ENCODE measurements at places on chromosomes 1 and 21.

DNA sequence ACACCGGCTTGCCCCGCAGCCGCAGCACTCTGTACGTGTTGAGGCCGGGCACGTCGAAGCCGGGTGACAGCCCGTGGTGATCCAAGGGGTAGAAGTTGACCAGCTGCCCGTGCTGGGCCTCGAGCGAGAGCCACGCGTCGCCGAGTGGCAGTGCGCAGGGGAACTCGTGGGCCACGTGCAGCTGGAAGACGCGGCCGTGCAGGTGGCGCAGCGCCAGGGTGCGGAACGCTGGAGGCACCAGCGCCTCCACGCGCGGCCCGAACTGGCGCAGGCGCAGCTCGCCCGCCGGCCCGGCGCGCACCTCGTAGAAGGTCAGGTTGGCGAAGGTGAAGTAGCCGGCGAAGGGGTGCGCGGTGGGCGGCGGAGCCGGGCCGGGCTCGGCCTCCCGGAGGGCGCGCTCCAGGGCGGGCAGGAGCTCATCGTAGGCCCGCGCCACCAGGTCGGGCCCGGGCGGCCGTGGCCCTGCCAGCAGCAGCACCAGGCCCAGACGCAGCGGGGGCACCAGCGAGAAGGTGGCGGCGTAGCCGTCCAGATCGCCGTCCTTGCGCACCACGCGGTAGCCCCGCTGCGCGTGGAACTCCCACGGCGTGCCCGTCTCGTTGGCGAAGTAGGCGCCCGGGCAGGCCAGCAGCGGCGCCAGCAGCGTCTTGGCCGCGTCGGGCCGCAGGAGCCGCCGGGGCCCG, 19.5 kb downstream of the LACTBL1 start:
- no peak overlapping the region for H3K27ac ChIP-seq
- no peak overlapping the region for H3K4me3 ChIP-seq
- H3K36me3 ChIP-seq, result no peaks in the 10 kb centered on the region
- H3K4me1 ChIP-seq, result no peaks in the 10 kb centered on the region

DNA sequence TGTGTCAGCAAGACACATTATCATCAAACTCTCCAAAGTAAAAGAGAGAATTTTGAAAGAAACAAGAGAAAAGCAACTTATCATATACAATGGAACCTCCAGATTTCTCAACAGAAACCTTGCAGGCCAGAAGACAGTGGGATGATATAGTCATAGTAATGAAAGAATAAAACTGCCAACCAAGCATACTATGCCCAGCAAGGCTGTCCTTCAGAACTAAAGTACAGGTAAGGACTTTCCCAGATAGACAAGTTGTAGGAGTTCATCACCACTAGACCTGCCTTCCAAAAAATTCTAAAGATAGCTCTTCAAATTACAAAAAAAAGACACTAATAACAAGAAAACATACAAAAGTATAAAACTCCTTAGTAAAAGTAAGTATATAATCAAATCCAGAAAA, 33.2 kb upstream of the FOXD3 start:
- peak overlapping the region; percentile 13 for H3K4me3 ChIP-seq
- no peak for DNase-seq
- H3K36me3 ChIP-seq, result no peaks in the 10 kb centered on the region
- no peaks in the 10 kb centered on the region for H3K27me3 ChIP-seq

GRCh38 chr21:14825514-14825974, 239.3 kb downstream of the NRIP1 start:
- no peaks in the 10 kb centered on the region for H3K36me3 ChIP-seq
- no peaks in the 10 kb centered on the region for H3K4me1 ChIP-seq
- no peak overlapping the region for H3K4me3 ChIP-seq
- no peak for DNase-seq

DNA sequence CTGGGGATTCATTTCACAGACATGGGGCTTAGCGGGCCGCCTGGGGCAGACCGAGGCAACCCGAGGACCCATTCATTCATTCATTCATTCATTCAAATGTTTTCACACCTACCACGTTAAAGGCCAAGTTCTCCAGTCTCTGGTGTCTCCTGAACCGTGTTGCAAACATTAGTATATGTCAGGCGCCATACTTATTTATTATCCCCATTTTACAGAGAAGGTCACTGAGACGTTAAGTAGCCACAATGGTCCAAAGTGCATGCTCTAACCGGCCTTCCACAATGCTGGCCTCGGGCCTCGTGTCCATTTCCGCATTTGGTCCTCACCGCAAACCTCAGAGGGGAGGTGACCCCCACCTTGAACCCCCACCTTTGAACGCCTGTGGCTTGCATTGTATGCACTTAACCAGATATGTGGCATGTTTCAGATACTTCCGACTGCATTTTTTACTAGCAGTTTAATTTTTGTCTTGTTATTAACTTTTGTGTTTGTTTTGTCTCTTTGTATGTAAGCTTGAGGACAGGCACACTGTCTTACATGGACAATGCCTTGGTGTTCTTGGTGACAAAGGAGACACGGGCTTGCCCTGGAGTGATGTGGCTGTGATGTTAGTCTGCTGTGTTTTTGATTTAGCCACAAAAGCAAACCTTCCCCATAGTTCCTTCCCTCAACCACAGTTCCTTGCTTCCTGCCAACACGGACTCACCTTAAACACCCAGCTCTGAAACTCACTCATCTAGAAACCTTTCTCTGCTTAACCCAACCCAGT, 1.2 kb upstream of the IFFO2 start:
- H3K4me3 ChIP-seq, result no peak overlapping the region
- no peak overlapping the region for H3K27ac ChIP-seq
- H3K4me1 ChIP-seq, result peaks cover 27% of the 10 kb centered on the region
- H3K36me3 ChIP-seq, result no peaks in the 10 kb centered on the region
- no peak for DNase-seq
- no peaks in the 10 kb centered on the region for H3K27me3 ChIP-seq

DNA sequence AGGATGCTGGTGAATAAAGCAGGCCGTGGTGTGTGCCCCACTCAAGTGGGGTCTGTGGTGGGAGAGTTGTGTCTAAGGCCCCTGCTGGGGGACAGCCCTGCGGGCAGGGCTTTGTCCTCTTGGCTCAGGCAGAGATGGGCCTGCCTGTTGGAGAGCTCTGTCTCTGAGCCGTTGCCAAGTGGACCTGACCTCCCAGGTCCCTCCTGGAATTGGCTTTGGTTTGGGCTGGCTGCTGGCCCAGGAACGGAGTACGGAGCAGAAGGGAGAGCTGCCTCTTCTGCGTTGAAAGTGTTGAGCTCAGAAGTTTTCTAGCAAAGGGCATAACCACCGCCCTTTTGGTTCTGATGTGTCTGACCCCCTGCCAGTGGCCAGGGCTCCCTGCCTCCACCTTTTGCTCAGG, 153.9 kb downstream of the PEX14 start:
- H3K4me1 ChIP-seq, result peaks cover 4% of the 10 kb centered on the region
- H3K27me3 ChIP-seq, result no peaks in the 10 kb centered on the region
- H3K27ac ChIP-seq, result no peak overlapping the region
- no peak for DNase-seq
- H3K4me3 ChIP-seq, result no peak overlapping the region

- H3K27me3 ChIP-seq, result no peaks in the 10 kb centered on the region
- no peaks in the 10 kb centered on the region for H3K36me3 ChIP-seq
- DNase-seq, result no peak
- H3K4me1 ChIP-seq, result peaks cover under 1% of the 10 kb centered on the region
- no peak overlapping the region for H3K4me3 ChIP-seq
- no peak overlapping the region for H3K27ac ChIP-seq
These were observed 115.7 kb downstream of the AKT3 start for GRCh38 chr1:243734308-243734695.

GRCh38 chr1:88552226-88552625, 131.8 kb upstream of the PKN2 start:
- no peak overlapping the region for H3K4me3 ChIP-seq
- no peak for DNase-seq
- H3K4me1 ChIP-seq, result no peaks in the 10 kb centered on the region
- no peaks in the 10 kb centered on the region for H3K36me3 ChIP-seq

- peaks cover 20% of the 10 kb centered on the region for H3K4me1 ChIP-seq
- no peak for DNase-seq
- H3K27me3 ChIP-seq, result no peaks in the 10 kb centered on the region
- peak overlapping the region; percentile 100 for H3K27ac ChIP-seq
- H3K36me3 ChIP-seq, result no peaks in the 10 kb centered on the region
- H3K4me3 ChIP-seq, result peak overlapping the region; percentile 84
These were observed 107.3 kb upstream of the HNRNPU start for GRCh38 chr1:244971552-244972216.
